ENCODE measurements at places on chromosomes 2 and 18.
A peak's percentile ranks its signal among the peaks of the same experiment; 100 is the strongest.

DNA sequence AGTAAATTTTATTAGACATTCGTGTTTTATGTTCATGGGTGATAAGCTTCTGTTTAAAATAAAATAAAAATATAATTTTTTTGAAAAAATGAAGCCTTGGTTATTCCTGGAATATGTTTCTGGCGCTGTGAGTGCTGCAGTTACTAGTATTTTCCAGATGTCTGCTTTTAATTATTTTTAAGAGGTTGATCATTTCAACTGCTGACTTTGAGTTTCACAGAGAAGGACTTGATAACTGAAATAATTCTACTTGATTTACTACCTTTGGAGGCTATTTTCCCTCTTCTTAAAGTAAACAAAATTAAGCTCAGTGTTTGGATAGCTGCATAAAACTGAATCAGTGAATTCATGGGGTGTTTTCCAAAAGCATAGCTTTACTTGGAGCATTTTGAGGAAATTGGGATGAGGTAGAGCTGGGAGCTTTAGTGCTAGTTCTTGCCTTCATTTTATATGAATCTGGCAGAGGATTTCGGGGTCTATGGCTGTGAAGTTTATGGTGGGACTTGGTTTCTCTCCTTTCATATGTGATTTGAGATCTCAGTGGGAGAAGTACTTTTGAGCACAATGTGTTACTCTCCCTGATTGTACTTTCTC is 666.5 kb downstream of the DCDC2C start:
- DNase-seq = no peak

DNA sequence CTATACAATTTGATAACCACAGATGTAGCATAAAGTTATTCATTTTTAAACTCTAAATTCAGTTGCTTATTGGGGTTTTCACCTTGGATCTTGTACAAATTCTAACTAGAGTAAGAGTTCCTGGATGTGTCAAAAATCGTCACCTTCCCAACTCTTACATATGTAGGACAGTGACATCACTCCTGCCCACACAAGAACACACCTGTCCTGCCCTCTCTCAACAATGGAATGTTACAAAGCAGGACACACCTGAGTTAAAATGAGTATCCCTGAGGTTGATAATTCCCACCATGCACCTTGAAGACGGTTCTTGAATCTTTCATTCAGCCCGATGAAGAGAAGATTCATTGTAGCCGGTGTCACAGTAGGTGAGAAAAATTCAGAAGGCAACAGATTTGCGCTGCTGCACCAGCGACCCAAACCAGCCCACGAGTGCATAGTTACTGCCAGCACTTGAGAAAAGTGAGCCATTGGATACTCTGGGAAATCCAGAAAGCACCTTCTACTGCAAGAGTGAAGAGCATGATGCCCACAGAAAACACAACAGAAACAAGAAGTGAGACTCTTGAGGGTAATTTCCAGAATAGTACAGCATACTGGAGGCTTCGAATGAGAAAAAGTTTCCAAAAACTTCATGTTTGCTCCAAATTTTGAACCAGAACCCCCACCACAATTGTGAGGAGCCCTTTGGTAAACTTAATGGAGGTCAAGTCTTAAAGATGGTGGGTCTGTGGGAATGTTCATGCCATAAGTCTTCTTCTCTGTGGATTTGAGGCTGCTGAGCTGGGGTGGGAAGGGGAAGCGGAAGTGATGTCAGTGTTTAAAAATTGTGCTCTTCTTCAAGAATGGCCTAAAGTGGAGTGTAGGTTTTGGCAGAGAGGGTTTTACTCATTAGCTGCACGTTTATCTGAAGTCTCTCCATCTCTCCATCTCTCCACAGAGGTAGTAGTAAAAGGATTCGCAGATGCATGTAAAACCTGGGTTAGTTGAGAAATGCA is 34.7 kb upstream of the ADAM23 start:
- no peak for DNase-seq

GRCh38 chr2:33225350-33225749 is 251.1 kb upstream of the RASGRP3 start:
- no peak for DNase-seq

GRCh38 chr2:86414996-86415395 is 26.2 kb upstream of the KDM3A start:
- no peak for DNase-seq

- DNase-seq = no peak
Observed at GRCh38 chr2:223954401-223954800, 2.9 kb upstream of the MRPL44 start.

DNA sequence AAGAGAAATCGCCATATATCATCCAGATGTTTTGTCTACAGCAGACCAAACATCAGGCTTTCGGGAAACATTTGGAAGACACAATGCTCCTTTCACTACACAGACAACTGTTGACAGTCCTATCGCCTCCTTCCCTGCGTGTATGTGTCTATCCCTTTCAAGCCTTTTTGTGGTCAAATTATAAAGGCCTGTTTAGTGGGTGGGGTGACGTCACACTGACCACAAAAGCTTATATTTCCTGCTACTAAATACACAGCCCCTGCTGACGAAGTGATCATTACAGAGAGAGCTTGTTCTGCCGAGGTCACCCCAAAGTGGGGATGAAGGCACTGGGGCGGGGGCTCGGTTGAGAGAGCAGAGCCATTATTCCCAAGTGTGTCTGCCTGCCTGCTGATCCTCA is 302.7 kb upstream of the TNP1 start:
- no peak for DNase-seq

- DNase-seq = no peak
Observed at GRCh38 chr2:149080971-149081370, 42.5 kb downstream of the LYPD6B start.

DNA sequence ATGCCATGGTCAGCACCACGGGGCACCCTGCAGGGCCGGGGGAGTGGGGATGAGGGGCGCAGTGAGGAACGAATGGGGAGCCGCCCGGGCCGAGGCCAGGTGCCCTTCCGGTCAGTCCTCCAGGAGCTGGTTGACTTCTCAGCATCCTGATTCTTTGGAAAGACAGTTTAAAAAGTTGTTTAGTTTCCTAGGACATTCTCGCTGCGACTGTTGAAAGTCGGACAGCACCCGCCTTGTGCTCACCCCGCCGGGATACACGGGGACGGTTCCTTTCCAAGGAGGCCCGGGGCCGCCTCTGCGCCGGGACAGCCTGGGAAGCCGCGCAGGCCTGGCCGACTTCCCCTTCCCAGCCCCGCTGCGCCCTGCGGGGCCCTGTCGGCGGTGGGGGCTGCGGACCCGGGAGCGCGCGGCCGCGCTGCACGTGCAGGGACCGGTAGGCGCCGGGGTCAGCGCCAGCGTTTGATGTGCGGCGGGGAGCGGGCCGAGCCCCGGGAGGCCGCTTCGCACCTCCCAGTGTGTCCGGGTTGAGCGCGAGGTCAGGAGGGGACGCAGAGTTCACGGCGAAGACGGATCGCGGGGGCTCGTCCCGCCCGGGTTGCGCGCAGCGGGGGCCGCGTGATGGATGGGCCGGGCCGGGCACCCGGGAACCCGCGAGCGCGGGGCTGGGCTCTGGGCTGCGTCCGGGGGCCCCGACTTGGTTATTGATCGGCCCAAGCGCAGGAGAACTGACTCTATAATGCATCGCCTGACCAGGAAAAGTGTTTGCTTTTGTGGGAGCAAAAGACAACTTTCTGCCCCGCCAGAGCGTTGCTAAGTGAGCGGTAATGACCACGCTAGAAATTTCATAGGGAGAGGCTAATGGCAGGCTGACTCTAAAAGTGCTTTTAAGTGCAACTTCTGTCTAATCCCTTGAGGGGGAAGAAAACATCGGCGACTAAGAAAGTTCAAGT is 28.0 kb upstream of the SMIM21 start:
- no peak for DNase-seq

GRCh38 chr2:61318553-61318952 is 152.3 kb downstream of the USP34 start:
- no peak for DNase-seq

GRCh38 chr2:217994776-217995274 is 8.0 kb downstream of the TNS1 start:
- no peak for DNase-seq

- peak; percentile 80 for DNase-seq
Observed at GRCh38 chr2:34104601-34105000, 505.5 kb upstream of the FAM98A start.

GRCh38 chr18:22283116-22283395 is 113.7 kb downstream of the GATA6 start:
- no peak for DNase-seq

GRCh38 chr2:169822036-169822435 is 2.7 kb downstream of the METTL5 start:
- no peak for DNase-seq

DNA sequence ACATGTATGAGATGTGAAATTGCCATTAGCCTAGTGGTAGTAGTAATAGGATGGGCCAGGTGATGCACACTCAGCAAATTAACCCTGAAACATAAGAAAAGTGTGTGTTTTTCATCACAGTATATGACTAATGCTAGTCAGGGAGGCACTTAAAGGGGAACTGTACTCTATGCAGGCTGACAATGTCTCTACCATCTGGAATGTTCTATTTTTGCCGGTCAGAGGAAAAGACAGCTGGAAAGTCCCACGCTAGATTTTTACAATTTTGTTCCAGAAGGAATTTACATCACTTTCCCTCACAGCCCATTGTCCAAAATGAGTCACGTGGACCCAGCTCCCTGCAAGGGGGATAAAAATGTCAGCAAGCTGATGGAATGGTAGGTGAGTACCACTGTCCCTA is 746.3 kb upstream of the CHAC2 start:
- DNase-seq = no peak

DNA sequence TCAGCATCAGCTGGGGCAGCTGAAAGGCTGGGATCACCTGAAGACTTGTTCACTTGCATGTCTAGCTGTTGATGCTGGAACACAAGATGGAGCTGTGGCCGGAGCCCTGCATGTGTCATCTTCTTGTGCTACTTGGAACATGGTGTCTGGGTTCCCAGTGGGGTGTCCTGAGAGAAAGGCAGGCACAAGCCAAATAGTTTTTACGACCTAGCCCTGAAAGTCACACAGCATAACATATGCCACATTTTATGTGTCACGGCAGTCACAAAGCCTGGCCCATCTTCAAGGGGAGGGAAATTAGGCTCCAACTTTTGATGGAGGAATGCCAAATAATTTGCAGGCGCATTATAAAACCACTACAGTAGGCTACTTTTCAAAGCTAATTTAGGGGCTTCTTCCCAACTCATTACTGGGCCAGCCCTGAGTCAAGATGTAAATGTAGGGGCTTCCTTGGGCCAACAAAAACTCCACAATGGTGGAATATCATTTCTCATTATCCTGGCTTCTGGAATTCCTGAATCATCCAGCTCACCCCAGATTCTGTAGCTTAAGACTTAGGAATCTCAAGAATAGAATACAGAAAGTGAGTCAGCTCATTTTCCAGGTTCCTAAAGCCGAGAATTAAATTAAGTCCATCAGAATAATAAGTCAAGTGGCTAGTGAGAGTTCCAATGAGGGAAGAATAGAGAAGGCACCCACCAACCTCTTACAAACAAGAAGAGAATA is 543.0 kb downstream of the TNS1 start:
- DNase-seq = no peak

DNA sequence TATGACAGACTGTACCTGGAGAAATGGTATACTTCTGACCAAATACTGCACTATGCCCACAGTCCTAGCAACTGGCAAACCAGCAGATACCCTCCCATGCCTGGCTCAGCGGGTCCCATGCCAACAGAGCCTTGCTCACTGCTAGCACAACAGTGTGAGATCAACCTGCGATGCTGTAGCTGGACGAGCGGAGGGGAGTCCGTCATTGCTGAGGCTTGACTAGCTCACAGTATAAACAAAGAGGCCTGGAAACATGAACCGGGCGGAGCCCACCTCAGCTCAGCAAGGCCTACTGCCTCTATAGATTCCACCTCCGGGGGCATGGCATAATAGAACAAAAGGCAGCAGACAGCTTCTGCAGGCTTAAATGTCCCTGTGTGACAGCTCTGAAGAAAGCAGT is 93.2 kb upstream of the CAB39 start:
- no peak for DNase-seq

- DNase-seq = no peak
Observed at GRCh38 chr2:206225435-206226232, 48.8 kb upstream of the ZDBF2 start.

- DNase-seq = peak; percentile 82
Observed at GRCh38 chr2:174263997-174264396, 15.7 kb upstream of the OLA1 start.

DNA sequence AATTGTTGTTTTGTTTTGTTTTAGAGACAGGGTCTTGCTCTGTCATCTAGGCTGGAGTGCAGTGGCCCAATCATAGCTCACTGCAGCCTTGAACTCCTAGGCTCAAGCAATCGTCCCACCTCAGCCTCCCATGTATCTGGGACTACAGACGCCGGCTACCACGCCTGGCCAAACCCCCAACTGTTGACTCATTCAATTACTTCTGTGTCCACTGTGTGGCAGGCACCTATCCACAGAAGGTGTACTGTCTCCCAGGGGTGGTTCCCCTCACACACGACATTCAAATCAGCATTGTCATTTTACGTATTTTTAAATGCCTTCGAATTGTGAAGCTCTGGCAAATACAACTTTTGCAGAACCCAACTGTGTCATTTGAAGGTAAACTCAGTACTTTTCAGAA is 188.0 kb upstream of the REV1 start:
- no peak for DNase-seq

DNA sequence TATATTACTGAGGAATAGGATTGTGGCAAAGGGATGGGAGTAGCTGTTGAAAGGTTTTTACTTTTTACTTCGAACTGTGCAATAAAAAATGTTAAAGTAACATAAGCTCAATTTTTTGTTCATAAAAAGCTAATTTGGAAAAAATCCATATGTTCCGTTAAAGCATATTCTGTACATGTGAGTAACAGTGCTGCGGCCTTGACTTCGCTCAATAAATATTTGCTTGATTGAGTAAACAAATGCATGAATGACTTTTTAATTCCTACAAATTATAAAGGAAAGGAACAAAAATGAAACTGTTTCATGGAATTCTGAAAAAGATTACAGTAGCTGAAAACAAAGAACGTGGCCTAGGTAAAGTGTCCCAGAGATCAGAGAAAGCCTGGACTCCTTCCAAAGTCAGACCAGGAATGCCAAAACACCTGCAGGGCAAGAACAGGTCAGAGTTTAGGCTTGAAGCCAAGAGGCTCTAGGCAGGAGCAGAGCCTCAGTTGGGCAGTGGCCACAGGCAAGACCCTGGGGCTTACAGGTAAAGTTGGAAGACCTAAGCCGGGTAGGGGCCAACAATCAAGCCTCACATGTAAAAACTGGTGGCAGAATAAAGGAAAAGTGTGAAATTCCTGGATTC is 44.3 kb upstream of the FIGN start:
- no peak for DNase-seq

- DNase-seq = no peak
Observed at GRCh38 chr2:222973733-222974132, 78.3 kb upstream of the KCNE4 start.

GRCh38 chr2:46009772-46010171 is 287.4 kb upstream of the EPAS1 start:
- no peak for DNase-seq

GRCh38 chr2:100563407-100564247 is 834 bp downstream of the PDCL3 start:
- no peak for DNase-seq

DNA sequence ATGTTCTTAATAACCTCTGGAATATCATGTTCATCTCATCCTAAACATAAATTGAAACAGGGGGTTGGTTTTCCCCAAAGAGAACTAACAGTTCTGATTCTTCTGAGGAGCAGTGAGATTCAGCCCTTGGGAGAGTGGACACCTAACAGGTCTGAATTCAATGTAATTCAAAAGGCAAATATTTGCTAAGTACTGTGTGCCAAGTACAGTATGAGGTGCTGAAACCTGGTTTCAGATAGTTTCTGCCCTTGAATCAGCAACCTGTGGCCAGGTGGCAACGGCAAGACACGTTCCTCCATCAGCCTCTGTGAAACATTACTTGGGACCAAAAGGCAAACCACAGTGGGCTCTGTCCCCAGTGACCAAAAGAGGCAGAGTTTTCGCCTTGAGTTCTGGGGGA is 1.3 kb downstream of the LRRC30 start:
- DNase-seq = no peak

Measured in epithelial cell of proximal tubule (primary cell).